ENCODE measurements at places on chromosomes 2 and 18. TPM values are rescaled to one million over a fixed set of nuclear protein-coding genes. Genes with fewer than 3 reads are reported as not detected.

PARD6G gene
- 12.5 TPM for total RNA-seq

CCDC150 gene
- 2.3 TPM for total RNA-seq

GALNT5 gene
- not detected for total RNA-seq

DNA sequence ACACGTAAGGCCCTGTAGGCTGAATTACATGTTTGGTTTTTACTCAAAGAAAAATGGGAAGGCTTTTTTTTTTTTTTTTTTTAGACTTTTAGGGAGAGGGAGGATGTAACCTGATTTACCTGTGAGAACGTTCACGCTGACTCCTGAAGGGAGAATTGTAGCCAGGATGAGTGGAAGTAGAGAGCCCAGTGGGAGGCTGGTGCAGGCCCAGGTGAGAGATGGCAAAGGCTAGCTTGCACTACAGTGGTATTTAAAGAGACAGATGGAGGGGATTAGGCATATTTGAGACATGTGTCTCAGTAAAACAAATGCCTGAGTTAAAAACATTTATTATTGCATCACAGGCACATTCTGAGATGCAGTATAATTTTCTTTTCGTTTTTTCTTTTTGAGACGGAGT lies 107.9 kb downstream of the CCDC85A start:
- no peaks in the 10 kb centered on the region for H3K4me1 ChIP-seq
- no peak for DNase-seq
- no peaks in the 10 kb centered on the region for H3K36me3 ChIP-seq
- no peak overlapping the region for H3K4me3 ChIP-seq
- no peak overlapping the region for H3K27ac ChIP-seq

- peak overlapping the region; percentile 73 for H3K4me3 ChIP-seq
- H3K27ac ChIP-seq = peak overlapping the region; percentile 88
- H3K36me3 ChIP-seq = no peaks in the 10 kb centered on the region
Measured at GRCh38 chr2:11483806-11484617, 18.1 kb upstream of the E2F6 start.

GRCh38 chr18:45752681-45753080 lies 28.7 kb downstream of the SLC14A1 start:
- no peak overlapping the region for H3K4me3 ChIP-seq
- no peaks in the 10 kb centered on the region for H3K27me3 ChIP-seq
- H3K27ac ChIP-seq = no peak overlapping the region
- no peaks in the 10 kb centered on the region for H3K4me1 ChIP-seq
- no peaks in the 10 kb centered on the region for H3K36me3 ChIP-seq

DNA sequence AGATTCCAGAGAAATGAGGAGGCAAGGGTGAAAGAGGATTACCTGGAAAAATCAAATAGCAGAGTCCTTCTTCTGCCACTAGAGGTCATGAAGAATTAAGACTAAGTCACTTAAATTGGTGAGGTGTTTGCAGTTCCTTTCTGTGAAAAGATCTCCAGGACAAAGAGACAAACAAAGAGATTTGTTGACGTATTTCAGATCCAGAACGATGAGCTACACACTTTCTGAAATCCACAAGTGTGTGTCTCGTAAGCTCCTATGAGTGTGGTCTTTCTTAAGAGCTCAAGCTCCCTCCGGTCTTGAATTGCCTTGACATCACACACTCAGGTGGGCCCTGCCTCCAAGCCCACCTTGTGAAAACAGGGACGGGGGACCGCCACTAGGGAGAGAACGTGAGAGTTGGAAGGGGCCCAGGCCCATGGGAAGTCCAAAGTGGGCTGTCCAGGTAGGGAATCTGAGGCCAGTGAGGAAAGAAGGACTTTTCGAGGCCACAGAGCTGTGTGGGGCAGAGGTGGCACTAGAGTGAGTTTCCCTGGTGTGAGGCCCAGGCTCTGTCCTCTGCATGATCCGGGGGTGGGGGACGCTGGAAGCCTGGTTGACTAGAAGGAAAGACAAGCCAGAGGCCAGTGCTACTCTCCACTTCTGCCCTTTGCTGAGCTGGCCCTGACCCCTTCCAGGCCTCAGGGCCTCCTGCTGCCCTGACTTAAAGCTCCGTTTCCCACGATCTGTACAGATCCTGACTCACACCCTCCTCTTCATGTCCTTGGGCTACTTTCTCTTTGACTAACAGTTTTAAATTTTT lies 168.1 kb upstream of the NCK2 start:
- H3K27ac ChIP-seq = no peak overlapping the region
- H3K4me3 ChIP-seq = no peak overlapping the region
- DNase-seq = no peak
- no peaks in the 10 kb centered on the region for H3K27me3 ChIP-seq
- H3K36me3 ChIP-seq = no peaks in the 10 kb centered on the region

DNA sequence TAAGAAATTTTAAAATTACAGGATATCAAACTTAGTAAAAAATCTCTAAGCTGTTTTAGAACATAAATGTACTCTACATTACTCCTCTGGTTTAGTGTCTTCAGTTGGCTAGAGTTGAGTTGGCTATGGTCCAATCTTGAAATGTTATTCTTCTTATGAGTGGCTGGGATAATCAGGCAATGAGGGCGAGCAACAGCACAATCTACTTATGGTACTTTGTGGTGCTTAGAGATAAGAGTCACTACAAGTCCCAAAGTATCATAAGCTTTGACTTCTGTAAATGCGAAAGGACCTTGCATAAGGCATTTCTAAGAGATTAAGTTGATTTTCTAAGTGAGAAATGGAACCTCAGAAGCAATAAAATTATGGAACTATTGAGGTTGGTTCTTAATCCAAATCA lies 361.7 kb downstream of the GPD2 start:
- no peaks in the 10 kb centered on the region for H3K27me3 ChIP-seq
- no peaks in the 10 kb centered on the region for H3K36me3 ChIP-seq
- H3K27ac ChIP-seq = no peak overlapping the region
- DNase-seq = no peak

DNA sequence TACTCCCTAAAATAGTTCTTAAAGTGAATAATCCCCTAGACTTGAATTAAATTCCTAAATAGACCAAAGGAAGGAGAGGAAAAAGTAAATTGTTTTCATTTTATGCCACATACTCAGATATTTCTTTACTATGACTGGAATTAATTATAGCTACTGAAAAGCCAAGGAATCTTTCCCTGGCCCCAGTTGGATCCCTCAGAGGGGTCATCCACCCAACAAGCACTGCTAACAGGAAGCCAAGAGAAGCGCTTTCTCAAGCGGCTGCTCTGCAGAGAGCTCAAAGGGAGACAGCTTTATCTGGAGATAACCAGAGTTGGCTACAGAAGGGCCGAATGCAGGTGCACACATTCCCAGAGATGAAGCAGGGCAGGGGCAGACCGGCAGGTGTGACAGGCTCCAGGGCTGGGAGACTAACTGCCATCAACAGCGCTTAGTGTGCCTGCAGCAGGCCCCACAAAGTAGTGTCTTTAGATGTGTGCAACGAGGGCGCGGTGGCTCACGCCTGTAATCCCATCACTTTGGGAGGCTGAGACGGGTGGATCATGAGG lies 51.1 kb downstream of the POLR1A start:
- no peaks in the 10 kb centered on the region for H3K36me3 ChIP-seq
- no peak overlapping the region for H3K27ac ChIP-seq
- H3K4me3 ChIP-seq = no peak overlapping the region
- no peaks in the 10 kb centered on the region for H3K27me3 ChIP-seq

DNA sequence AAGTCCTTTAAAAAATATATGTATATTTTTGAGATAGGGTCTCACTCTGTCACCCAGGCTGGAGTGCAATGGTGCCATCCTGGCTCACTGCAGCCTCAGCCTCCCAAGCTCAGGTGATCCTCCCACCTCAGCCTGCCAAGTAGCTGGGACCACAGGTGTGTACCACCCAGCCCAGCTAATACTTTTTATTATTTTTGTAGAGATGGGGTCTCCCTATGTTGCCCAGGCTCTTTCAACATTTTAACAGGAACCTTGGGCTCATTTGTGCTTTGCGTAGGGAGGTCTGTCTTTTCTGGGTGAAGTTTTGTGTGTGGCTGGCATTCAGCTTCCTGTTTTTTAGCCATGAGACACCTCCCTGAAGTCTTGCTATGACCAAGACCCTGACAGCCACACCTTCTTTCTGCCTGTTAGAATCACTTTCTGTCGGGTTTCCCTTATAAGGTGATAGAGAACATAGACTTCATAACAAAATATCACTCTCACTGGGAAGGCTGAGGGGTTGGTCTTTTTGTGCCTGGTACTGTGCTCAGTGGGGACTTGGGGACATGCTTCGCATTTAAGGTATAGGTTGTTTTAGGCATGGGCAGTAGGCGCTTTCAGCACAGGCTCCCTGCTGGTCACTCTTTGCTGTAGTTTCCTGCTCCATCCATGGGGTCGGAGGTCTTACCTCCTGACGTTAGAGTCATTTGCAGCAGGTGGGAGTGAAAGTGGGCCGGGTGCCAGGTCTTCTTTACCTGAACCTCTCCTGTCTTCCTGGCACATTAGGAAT lies 3.4 kb downstream of the RAB31 start:
- no peak for DNase-seq
- H3K4me1 ChIP-seq = no peaks in the 10 kb centered on the region
- H3K4me3 ChIP-seq = no peak overlapping the region
- no peaks in the 10 kb centered on the region for H3K36me3 ChIP-seq
